Regular cardiac myocyte (primary cell): ENCODE measurements at places on chromosomes 3 and 15. TPM values are rescaled to one million over a fixed set of nuclear protein-coding genes. Genes with fewer than 3 reads are reported as not detected.

The FSTL1 gene
- 960 and 2,112 TPM in 2 replicates for total RNA-seq

The A4GNT gene
- not detected in 2 replicates for total RNA-seq

The ADPGK gene
- total RNA-seq: 71.0 and 73.6 TPM in 2 replicates

The WDR93 gene
- total RNA-seq: under 0.01 TPM in 1 of 2 replicates, not detected in the other

The LMAN1L gene
- not detected in 2 replicates for total RNA-seq

The ZNF80 gene
- total RNA-seq: not detected in 2 replicates

The KNG1 gene
- total RNA-seq: not detected in 2 replicates

The ITIH4 gene
- 0.96 and 2.3 TPM in 2 replicates for total RNA-seq

The ATP13A5 gene
- total RNA-seq: not detected in 2 replicates

The SLC9C1 gene
- 0.56 and 0.77 TPM in 2 replicates for total RNA-seq

The UBAP1L gene
- 0.96 and 1.1 TPM in 2 replicates for total RNA-seq
